ENCODE measurements at places on chromosomes 1 and 21.

- DNase-seq, result no peak
These were observed 3.7 kb upstream of the C1orf210 start for GRCh38 chr1:43288785-43289706.

- DNase-seq, result peak; percentile 80
These were observed 42.4 kb upstream of the FMO2 start for GRCh38 chr1:171142416-171143385.

DNA sequence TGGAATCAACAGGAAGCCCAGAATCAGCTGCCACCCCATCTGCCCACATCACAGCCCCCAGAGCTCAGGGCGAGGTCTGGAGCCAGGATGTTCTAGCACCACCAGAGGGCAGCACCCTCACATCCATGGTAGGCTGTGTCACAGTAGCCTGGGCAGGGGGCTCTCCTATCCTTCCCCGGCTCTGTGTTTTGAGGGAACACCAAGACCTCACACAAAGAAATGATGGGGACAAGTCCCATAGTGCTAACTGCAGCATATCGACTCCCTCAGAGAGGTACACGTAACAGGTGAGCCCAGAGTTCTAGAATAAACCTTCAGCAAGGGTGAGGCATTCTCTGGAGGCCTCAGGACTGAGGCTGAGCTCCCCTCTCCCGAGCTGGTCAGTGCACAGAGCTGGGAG is 2.3 kb upstream of the KCNC4 start:
- DNase-seq, result peak; percentile 58

- DNase-seq, result no peak
These were observed 87.6 kb downstream of the DRAM2 start for GRCh38 chr1:111052246-111052645.

- peak; percentile 32 for DNase-seq
These were observed 8.7 kb upstream of the TDRD10 start for GRCh38 chr1:154493276-154493675.

DNA sequence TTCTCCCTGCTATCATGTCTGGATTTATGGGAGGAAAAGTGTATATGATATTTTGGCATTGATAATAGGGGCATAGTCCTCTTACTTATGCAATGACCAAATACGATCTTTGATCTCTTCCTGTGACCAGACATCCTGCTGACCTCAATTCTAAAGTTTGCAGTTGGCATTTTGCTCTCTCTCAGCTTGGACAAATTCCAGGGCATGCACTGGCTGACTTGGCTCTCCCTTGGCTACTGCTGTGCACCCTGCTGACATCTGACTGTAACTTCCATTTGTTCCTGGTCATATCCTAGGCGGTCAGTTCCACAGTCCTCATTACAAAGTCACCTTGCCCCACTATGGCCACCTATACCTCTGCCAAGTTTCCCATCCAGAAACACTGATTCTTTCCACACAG is 380.7 kb upstream of the NR5A2 start:
- DNase-seq, result no peak

DNA sequence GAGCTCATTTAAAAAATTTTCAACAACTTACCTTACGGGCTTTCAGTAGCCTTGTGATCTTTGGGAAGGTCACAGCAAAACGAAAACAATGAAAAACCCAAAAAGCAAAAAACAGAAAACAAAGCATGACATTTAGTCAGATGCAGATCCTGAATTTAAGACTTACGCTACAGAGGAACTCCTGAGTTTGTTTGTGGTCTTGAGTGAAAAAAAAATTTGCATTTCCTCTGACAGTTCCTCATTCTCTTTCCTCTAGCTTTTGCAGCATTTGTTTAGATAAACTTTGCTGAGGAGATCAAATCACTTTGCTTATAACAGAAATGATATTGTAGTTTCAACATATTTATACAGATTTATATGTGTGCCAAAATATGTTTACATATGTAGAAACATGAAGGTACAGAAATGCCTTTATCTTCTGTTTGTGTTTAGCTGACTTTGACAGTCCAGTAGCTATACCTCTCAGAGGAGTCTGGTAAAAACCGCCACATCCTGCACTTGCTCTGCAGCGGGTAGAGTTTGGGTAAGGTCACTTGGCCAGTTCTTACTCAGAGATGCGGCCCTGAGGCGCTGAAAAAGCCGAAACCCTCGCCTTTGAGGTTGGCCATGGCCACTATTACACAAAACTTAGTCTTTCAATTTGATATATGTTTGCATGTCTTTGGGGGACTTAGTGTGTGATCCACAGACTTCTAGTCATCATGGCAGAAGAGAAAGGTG is 142.5 kb downstream of the TNR start:
- DNase-seq, result no peak

DNA sequence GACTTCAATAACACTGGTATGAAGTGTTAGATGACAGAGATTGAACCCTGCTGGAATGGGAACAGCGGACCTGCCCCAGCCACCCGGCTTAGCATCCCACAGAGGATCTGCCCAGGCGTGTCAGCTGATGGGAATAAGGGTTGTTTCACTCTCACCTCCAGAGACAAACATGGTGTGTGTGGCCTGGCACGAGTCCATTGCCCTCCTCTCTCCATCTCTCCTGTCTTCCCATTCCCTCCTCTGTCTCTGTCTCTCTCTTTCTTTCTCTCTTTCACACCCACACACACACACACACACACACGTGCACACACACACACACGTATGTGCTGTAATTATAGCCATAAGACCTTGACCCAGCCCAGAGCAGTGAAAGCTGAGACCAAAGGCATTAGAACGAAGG is 200.2 kb downstream of the HIVEP3 start:
- DNase-seq, result no peak

DNA sequence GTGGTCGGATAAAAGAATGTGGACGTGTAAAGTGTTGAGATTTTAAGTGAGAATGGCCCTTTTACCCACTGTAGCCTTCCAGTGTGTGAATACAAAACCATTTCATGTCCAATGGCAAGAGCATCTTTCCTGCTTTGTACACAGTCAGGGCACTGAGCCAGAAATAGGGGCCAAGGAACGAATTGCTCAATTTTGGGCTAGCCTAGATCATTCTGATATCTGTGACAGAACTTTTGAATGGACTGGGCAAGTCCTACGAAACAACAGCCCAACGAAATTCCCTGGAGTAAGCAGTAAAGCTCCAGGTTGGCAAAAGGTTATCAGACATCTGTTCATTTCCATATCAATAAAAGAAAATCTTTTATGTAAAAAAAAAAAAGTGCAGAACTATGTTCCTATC is 5.5 kb downstream of the KIF26B start:
- DNase-seq, result no peak

- no peak for DNase-seq
These were observed 719 bp upstream of the PARS2 start for GRCh38 chr1:54764922-54765561.

- DNase-seq, result no peak
These were observed 16.6 kb upstream of the CCDC27 start for GRCh38 chr1:3735688-3736087.

DNA sequence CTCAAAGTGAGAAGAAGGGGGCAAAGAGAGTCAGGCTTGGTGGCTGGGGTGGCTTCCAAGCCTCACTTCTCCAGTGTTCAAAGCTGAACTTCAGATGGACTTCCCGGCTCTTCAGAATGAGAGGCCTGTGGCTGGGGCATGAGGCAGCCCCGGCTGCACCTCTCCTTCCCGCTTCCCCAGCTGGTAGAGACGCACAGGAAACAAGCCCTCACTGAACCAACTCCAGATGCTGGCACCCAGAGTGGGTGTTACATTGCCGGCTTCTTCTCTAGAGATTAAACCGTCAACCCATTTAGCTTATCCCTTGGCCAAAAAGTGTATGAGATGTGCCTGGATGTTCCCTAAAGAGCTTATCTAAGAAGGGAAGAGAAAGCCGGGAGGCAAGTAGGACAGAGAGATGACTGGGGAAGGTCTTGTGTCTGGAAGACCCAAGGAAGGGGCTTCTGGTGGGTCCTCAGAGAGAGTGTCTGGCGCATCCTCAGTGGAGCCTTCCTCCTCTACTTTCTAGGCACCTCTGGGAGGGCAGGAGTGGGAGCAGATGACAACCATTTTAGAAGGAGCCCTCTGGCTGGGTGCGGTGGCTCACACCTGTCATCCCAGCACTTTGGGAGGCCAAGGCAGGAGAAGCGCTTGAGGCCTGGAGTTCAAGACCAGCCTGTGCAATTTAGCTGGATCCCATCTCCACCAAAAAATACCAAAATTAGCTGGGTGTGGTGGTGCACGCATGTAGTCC is 2.0 kb downstream of the ADAMTSL4 start:
- DNase-seq, result no peak

DNA sequence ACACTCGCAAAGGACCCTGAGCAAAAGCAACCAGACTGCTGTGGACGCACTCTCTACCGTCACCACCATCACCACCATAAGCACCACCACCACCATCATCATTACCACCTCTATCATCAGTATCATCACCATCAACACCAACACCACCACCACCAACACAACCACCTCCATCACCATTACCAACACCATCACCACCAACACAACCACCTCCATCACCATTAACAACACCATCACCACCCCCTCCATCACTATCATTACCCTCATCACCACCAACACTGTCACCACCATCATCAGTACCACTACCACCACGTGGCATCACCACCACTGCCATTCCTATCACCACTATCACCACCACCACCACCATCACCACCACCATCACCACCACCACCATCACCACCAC is 38.8 kb upstream of the RIPK4 start:
- no peak for DNase-seq

DNA sequence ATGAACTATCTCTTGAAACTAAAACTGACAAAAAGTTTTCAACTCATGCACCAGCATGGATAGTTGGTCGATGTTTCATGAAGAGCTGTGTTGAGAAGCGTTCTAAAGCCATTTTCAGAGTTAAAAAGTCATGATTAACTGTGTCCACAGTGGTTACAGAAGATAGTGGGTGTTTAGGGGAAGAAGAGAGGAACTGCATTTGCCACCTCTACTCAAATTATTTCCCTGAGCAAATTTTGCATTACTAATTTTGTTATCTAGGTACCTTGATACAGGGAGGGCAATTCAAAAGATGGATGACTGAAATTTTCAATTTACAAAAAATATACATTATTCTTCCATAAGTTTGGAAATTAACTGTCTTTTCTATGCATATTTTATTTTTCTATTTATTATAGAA is 15.5 kb downstream of the SAMSN1 start:
- no peak for DNase-seq

- no peak for DNase-seq
These were observed 11.1 kb upstream of the FABP3 start for GRCh38 chr1:31383967-31384366.

DNA sequence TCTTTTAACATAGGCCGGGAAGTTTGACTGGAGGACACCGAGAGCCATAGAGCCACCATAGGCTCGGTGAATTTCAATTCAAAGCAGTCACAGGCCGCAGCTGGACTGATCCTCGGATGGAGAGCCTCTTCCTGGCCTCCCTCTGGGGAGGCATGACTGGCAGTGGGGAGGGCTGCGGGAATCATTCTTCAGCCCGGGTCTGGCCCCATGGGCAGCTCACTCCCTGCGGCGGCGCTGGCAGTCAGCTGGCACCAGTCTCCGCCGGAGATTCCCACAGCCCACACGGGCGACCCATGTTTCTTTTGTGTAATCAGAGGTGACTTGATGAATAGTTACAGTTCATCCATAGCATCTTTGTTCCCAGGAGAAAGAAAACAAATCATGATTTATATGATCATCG is 10.6 kb downstream of the ESPN start:
- DNase-seq, result no peak

DNA sequence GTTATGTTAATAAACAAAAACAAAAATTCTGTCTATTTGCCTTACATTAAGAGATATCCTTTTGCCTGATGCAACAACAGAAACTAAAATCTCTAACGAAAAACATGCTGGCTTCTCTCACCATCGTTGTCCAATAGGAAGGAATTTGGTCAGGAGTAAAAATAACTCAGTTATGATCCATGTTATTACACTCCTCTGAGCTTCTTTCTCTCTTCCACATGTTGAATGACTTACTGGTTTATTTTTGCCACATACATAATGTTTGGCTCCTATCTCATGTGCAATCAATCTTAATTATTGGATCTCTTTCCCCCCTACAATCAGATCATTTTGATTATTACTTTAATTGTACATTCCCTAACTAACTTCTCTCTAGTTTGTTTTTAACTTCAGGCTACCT is 688.4 kb downstream of the USP25 start:
- DNase-seq, result no peak

DNA sequence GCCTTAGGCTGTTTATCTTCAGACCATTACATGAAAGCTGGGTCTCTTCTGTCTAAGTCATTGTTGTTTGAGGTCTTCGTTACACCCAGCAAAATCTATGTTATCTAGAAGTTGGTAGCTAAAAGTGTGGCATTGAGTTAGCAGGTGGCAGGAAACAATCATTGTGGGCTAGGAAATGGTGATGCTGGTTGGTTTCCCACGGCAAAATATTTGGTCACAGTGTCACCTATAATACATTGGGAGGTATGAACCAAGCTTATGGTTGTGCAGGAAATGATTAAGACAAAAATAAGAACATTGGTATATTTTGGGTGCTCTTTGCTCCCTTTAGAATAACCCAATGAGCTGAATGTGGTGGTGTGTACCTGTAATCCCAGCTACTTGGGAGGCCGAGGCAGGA is 169.7 kb downstream of the TRIM33 start:
- DNase-seq, result no peak

GRCh38 chr1:16072095-16072494 is 1.4 kb downstream of the FAM131C start:
- no peak for DNase-seq

DNA sequence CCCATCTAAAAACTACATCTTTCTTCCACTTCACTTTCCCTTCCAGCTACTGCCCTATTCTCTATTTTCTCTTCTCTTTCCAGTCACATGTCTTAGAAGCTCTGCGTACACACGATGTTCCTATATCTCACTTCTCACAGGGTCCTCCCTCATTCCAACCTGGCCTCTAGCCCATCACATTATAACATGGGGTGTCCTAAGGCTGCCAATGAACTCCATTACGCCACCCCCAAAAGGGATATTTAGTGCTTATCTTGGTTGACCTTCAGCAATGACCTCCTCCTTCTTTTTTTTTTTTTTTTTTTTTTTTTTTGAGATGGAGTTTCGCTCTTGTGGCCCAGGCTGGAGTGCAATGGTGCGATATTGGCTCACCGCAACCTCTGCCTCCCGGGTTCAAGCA is 38.2 kb upstream of the FAM89A start:
- DNase-seq, result no peak

- no peak for DNase-seq
These were observed 18.0 kb upstream of the SLC2A7 start for GRCh38 chr1:9044236-9044635.

DNA sequence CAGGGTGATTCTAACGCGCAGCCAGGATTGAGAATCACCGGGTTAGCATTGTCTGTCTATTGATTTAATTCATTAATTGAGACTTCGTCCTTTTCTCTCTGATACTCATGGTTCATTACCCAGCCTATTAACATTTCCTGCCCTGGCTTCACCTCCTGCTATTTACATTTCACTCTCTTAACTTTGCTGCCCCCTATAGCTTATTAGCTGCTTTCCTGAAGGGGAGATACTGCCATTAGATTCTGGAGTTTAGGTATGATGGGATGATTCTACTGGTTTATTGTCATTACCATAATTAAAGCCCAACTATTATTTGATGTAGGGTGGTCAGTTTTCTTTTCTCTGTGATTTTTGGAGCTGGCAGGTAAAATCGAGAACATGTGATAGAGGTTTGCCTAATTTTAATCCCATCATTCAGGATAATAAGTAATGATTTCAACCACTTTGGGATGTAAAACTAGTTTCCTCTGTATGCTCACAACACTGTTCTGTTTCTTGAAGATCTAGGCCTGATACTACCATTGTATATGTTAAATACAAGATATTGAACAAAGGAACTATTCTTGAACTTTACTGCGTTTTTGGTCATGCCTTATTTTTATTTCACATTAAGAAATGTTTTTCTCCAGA is 6.4 kb downstream of the PPP2R5A start:
- no peak for DNase-seq
